ENCODE measurements at places on chromosomes 6 and 20.

- peak; percentile 78 for DNase-seq
- no peaks in the 10 kb centered on the region for H3K36me3 ChIP-seq
- H3K4me3 ChIP-seq = no peak overlapping the region
- H3K27me3 ChIP-seq = no peaks in the 10 kb centered on the region
- no peak overlapping the region for H3K27ac ChIP-seq
These were observed 37.0 kb downstream of the BCKDHB start for GRCh38 chr6:80143419-80143937.

GRCh38 chr20:59351157-59352040 lies 51.0 kb downstream of the EDN3 start:
- no peaks in the 10 kb centered on the region for H3K36me3 ChIP-seq
- H3K27ac ChIP-seq = no peak overlapping the region
- no peaks in the 10 kb centered on the region for H3K27me3 ChIP-seq
- no peak for DNase-seq

DNA sequence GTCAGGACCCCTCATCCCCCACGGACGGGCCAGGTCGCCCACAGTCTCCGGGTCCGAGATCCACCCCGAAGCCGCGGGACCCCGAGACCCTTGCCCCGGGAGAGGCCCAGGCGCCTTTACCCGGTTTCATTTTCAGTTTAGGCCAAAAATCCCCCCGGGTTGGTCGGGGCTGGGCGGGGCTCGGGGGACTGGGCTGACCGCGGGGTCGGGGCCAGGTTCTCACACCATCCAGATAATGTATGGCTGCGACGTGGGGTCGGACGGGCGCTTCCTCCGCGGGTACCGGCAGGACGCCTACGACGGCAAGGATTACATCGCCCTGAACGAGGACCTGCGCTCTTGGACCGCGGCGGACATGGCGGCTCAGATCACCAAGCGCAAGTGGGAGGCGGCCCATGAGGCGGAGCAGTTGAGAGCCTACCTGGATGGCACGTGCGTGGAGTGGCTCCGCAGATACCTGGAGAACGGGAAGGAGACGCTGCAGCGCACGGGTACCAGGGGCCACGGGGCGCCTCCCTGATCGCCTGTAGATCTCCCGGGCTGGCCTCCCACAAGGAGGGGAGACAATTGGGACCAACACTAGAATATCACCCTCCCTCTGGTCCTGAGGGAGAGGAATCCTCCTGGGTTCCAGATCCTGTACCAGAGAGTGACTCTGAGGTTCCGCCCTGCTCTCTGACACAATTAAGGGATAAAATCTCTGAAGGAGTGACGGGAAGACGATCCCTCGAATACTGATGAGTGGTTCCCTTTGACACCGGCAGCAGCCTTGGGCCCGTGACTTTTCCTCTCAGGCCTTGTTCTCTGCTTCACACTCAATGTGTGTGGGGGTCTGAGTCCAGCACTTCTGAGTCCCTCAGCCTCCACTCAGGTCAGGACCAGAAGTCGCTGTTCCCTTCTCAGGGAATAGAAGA lies 978 bp downstream of the HLA-A start:
- DNase-seq = no peak
- no peaks in the 10 kb centered on the region for H3K4me1 ChIP-seq
- no peaks in the 10 kb centered on the region for H3K36me3 ChIP-seq
- H3K27me3 ChIP-seq = no peaks in the 10 kb centered on the region
- H3K4me3 ChIP-seq = peak overlapping the region; percentile 63

DNA sequence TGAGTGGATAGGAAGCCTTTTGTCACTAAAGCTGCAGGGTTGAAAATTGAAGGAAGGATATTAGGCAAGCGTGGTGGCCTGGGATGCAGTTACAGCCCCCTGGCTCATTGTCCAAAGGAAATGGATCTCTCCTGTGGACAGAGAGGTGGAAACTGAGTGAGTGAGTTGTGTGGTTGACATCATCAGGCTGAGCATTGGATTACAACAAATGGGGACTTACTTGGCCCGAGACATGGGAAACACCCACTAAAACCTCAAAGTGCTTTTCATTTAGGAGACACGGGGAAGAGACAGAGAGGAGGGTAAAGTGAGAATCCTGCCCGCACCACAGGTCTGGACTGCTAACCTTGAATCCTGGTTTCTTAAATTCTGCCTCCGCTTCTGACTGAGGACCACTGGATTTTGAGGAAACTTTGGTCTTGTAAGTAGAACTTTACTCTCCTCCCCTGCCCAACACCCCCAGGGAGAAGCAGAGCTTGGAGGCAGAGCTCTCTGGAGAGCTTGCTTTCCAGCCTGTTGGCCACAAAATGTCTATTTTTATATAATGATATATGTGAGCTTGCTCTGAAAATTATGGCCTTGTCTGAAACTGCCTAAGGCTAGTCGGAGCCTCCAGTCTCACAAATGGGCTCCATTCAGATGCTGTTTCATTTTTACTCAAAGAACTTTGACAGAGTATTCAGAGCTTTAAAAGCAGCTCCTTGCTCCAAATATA lies at the start of gene PKIG:
Gene PKIG, plus strand, starts transcription at position 269 of the 715 bp plus-strand sequence. CDS start 31,978 bp downstream, outside the sequence.
- H3K27ac ChIP-seq = peak within 1 kb of the TSS; percentile 61
- H3K36me3 ChIP-seq = no peaks in the 10 kb centered on the region
- H3K4me3 ChIP-seq = peak within 1 kb of the TSS; percentile 67
- no peak for DNase-seq
- H3K27me3 ChIP-seq = no peaks in the 10 kb centered on the region

DNA sequence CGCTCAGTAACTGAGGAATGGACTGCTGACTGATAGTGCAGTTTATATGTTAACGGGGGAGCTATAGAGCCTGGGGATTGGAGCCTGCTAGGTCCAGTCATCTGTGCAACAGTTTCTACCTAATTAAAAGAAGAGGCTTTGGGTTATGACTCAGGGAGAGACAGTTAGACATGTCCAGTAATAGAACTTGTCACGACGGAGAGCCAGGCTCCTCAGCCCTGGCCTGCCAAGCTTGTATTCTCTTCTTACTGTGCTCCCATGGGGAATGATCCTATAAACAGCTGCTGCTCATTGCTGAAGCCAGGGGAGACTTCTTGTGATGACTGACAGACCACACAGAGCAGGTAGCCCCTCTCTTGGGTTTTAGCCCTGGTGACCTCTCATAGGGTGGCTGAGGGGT lies 69.3 kb downstream of the SYNJ2 start:
- H3K4me3 ChIP-seq = no peak overlapping the region
- DNase-seq = no peak
- H3K36me3 ChIP-seq = peaks cover 2% of the 10 kb centered on the region
- no peaks in the 10 kb centered on the region for H3K27me3 ChIP-seq
- no peaks in the 10 kb centered on the region for H3K4me1 ChIP-seq
- no peak overlapping the region for H3K27ac ChIP-seq

- H3K36me3 ChIP-seq = peaks cover 2% of the 10 kb centered on the region
- no peaks in the 10 kb centered on the region for H3K4me1 ChIP-seq
- no peaks in the 10 kb centered on the region for H3K27me3 ChIP-seq
- no peak for DNase-seq
These were observed 120.5 kb downstream of the NCOA3 start for GRCh38 chr20:47622118-47622665.

DNA sequence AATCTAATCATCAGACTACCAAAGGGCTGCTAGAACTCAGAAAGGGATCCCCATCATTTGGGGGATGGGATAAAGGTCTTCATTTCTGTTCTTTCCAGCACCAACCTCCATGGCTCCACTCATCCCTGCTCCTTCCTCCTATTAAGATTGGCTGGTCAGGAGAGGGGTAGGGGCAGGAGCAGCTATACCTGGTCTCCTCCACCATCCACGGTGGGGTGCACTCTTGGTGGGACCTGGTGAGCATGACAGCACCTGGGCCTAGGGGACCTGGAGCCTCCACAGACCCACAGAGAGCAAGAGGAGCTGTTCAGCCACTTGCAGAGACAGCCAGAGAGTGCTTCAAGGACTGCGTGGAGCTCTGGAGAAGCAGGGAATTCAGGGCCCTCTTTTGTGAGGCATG lies 6.1 kb upstream of the ULBP2 start:
- DNase-seq = no peak
- no peaks in the 10 kb centered on the region for H3K27me3 ChIP-seq
- no peak overlapping the region for H3K4me3 ChIP-seq
- H3K36me3 ChIP-seq = no peaks in the 10 kb centered on the region
- no peak overlapping the region for H3K27ac ChIP-seq
- no peaks in the 10 kb centered on the region for H3K4me1 ChIP-seq

DNA sequence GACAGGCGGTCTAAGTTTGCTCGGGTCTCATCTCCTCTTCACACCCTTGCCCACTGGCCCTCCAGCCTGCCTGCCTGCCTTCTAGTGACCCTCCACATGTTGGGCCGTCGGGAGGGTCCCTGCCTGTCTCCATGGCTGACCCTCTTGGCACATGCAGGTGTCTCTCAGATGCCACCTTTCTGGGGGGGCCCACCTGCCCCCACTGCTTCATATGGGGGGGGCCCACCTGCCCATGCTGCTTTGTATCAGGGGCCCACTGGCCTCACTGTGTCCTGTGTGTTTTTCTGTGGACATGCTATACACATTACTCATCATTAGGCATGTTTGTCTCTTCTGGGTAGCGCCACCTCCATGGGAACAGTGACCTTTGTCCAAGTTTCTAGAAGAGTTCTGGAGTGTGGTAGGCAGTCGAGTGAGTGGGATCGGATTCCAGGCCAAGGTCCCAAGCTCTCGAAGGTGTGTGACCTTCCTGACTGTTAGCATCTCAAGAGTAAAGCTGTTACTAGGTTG lies 40.4 kb upstream of the KIF25 start:
- H3K4me3 ChIP-seq = no peak overlapping the region
- DNase-seq = no peak
- no peaks in the 10 kb centered on the region for H3K4me1 ChIP-seq
- peaks cover 2% of the 10 kb centered on the region for H3K36me3 ChIP-seq

DNA sequence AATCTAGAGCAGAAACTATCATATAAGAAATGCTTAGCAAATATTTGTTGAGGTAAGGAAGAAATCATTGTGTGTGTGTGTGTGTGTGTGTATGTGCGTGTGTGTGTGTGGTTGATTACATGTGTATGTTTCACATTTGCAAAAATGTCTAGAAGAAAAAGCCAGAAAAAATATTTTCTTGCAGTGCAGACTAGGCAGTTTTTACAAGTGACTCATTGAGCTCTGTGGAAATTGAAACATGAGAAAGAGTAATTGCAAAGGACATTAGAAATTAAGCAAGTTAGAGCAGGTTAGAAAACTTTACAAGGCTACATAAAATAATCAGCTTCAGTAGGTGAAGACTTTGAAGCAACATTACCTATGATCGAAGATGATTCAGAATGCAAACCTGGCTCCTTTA lies 669.0 kb upstream of the EYS start:
- no peak overlapping the region for H3K4me3 ChIP-seq
- H3K27me3 ChIP-seq = no peaks in the 10 kb centered on the region
- H3K36me3 ChIP-seq = no peaks in the 10 kb centered on the region
- no peak for DNase-seq
- H3K4me1 ChIP-seq = no peaks in the 10 kb centered on the region

DNA sequence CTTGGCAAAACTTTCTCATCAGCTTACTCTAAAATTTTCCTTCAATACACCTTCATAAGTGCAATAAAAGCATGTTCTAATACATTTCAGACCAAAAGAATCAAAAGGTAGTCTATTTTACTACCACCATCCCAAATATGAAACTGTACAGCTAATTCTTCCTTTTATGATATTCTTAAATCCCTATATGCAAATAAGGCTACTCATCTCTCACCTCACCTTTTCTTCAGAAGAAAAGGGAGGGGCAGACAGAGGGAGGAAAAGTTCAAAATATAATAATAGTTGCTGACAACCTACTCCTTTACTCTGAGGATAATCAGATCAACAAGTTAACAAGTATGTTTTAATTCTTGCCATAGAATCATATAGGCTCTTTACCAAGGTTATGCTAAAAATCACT lies 7.4 kb downstream of the C6orf120 start:
- no peak for DNase-seq
- no peaks in the 10 kb centered on the region for H3K36me3 ChIP-seq
- H3K4me3 ChIP-seq = no peak overlapping the region
- H3K4me1 ChIP-seq = no peaks in the 10 kb centered on the region
- no peak overlapping the region for H3K27ac ChIP-seq

DNA sequence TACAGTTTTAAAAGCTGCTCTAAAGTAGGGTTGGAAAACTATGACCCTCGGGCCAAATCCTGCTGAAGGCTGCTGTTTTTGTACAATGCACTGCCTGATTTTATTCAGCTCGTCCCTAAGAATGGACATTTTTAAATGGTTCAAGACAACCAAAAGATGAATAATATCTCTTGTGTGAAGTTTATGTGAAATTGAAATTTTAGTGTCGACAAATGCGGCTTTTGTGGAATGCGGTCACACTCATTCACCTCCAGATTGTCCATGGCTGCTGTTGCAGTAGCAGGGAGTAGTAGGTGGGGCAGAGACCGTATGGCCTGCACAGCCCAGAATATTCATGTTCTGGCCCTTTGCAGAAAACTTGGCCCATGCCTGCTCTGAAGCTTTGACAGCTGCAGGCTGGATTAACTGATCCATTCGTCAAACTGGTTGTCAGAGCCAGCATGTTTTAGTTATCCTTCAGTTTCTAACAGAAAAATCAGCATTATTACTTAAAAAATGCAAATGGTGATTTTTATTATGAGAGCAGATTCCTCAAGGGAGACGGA lies 91.6 kb downstream of the PSMG4 start:
- no peaks in the 10 kb centered on the region for H3K4me1 ChIP-seq
- H3K4me3 ChIP-seq = no peak overlapping the region

DNA sequence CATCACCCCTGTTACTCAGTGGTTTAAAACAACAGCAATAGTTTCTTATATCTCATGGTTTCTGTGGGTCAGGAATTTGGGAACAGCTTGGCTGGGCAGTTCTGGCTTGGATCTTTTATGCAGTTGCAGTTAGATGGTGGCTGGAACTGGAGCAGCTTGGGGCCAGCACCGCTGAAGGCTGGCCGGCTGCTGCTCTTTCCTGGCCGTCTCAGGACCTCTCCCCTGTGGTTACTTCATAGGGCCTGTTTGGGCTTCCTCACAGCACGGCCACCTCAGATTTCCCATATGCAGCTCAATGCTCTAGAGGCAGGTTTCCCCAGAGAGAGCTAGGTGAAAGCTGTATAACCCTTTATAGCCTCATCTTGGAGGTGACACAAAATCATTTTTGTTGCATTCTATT lies 15.6 kb downstream of the PKIG start:
- H3K36me3 ChIP-seq = no peaks in the 10 kb centered on the region
- no peak overlapping the region for H3K4me3 ChIP-seq
- peaks cover 19% of the 10 kb centered on the region for H3K4me1 ChIP-seq
- H3K27ac ChIP-seq = peak overlapping the region; percentile 91
- no peak for DNase-seq

GRCh38 chr20:43770342-43770741 lies 43.5 kb upstream of the GTSF1L start:
- H3K4me1 ChIP-seq = peaks cover 2% of the 10 kb centered on the region
- no peaks in the 10 kb centered on the region for H3K27me3 ChIP-seq
- DNase-seq = no peak
- no peak overlapping the region for H3K27ac ChIP-seq

DNA sequence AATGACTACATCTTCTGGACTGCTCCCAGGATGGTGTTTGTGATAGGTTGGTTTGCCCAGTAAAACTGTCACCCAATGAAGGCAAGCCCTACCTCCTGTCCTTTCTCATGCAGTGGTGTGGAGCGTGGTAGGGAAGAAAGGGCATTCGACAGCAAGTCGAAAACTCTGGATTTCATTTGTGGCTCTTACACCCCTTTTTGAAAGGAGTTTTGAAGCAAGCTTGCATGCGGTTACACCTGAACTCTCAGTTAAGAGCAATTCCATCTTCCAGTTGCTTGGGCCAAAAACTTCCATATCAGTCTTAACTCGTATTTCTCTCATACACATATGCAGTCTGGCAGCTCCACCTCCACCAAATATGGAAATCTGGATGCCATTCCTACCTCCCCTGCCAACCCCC lies 19.7 kb upstream of the SLC22A2 start:
- no peak for DNase-seq
- no peaks in the 10 kb centered on the region for H3K27me3 ChIP-seq
- no peak overlapping the region for H3K4me3 ChIP-seq
- H3K4me1 ChIP-seq = no peaks in the 10 kb centered on the region

- no peaks in the 10 kb centered on the region for H3K4me1 ChIP-seq
- H3K27me3 ChIP-seq = no peaks in the 10 kb centered on the region
- no peak overlapping the region for H3K4me3 ChIP-seq
- no peak overlapping the region for H3K27ac ChIP-seq
- no peaks in the 10 kb centered on the region for H3K36me3 ChIP-seq
These were observed 117.9 kb downstream of the GRM4 start for GRCh38 chr6:34027939-34028441.

Measured in aorta (tissue), 5 donors.